ENCODE measurements at places on chromosomes 12 and 14.
A peak's percentile ranks its signal among the peaks of the same experiment; 100 is the strongest.

- no peak for DNase-seq
Measured at GRCh38 chr14:67951529-67952135, 132.1 kb downstream of the RAD51B start.

DNA sequence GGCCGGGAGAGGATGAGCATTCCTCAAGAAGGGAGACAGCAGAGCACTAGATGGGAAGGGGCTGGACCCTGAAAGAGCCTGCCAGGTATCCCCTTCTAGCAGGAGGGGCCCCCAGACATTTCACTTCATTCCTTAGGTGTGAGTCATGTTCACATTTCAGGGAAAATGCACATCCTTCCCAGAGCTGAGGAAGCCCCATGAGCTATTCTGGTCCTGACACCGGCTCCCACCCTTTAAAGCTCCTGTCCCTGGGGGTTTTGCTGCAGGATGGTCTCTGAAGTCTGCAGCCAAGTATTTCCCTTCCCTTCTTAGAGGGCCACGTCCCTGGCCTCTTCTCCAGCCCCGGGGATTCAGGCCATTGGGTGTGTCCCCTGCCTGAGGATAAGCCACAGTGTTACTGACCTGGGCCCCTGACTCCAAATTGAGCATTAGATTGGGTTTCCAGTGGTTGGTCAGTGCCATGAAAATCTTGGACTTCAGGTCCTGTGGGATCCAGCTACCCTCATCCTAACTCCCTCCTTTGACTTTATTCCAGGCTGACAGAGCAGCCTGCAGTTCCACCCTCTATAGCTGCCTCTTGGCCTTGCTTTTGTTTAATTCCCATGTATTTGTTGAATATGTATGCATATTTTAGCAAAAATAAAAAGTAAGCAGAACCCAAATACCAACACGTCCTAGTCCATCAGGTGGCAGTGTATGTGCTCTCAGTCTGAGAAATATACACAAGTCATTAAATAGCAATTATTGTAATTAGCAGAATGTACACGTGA lies 267.1 kb downstream of the CACNA1C start:
- DNase-seq = no peak

DNA sequence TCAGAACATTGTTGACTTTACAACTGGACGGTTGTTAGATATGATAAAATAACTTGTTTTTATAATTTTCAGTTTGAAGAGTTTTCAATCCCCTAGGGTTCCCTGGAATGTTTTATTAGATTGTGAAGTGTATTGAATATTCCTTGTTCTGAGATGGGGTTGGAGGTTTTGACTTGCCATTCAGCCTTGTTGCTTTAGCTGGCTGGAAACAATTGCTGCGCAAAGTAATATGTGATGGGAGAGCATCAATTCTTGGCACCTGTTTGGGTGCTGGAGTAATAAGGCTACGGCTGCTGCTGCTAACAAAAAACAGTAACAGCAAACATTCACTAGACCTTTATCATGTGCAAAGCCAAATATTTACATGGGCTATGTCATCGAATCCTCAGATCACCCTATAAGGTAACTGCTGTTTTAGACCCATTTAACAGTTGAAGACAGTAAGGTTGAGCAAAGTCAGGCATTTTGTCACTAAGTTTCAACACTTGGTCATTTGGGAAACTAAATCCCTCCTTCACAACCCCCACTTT lies 241.0 kb upstream of the TBX3 start:
- DNase-seq = no peak

DNA sequence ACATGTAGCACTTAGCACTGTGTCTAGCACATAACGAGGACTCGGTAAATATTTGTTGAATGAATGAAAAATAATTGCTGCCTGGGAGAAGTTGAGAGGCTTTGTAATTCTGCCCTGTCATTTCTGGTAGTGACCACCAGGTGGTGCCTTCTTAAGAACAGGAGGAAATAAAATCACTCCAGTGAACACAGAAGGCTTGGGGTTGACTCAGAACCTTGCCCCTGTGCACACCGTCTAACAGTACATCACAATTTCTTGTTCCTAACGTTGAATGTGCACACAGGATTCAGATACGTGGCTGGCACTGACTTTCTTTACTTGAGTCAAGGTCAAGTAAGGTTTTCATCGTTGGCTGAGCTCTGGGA lies 91.8 kb downstream of the RGS6 start:
- peak; percentile 49 for DNase-seq

DNA sequence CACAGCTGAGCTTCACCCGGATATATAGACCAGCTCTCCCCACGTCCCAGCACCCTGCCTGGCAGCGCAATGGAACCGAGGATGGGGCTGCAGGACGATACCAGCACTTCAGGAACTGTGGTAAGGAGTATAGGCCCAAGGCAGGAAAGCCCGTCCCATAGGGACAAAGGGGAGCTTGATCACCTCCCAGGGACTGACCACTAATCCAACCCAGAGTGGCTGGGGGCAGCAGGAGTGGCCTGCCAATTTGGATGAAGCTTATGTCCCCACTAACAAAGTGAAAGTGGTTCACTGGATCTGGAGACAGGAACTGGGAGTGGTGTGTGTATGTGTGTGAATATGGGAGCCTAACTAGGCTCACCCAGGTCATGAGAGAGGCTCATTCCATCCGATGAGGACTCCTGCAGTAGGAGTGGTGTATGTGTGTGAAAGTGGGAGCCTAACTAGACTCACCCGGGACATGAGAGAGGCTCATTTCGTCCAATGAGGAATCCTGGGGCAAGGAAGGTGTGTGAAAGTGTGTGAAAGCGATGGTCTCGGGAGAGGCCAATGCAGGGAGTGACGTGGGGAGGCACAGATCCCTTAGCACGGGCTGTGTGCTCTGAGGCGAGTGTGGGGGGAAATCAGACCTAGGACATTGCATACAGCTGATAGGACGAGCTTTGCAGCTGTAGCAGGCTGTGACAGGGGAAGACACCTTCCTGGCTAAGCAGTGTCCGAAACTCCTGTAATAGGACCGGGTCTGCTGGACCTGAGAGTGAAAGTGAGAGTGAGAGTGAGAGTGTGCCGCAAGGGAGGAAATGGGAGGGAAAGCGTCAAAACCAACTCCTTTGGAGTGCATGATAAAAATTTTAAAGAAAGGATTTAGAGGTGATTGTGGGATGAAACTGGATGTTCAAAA lies 25.7 kb downstream of the KLRK1 start:
- peak; percentile 53 for DNase-seq

- DNase-seq = peak; percentile 34
Measured at GRCh38 chr12:19855851-19856250, 416.6 kb downstream of the AEBP2 start.

DNA sequence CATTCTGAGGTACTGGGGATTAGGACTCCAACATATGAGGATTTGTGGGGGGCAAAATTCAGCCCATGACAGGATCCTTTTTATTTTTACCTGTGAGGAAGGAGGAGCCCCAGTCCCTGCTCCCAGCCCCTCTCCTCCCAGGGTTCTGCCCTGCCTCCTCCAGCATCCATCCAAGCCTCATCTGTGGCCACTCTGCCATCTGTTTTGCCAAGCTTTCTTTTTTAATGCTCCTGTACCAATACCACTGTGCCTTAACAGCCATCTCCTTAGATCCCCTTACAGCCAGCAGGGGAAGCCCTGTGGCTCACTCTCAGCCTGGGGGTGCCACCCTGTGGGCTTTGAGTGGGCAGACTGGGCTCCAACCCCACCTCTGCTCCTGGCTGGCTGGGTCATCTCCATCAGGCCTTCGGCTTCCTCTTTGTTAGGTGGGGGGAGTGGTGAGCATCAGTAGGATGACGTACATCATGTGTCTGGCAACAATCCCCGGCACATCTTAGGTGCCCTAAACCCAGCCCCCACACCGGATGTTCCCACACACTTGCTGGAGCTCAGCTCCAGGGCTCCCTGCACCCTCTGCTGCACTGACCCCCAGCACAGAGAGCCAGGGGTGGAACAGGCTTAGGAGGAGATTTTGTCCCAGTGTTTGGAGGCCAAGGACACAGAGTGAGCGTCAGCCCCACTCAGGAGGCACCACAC lies 40.2 kb downstream of the CYP46A1 start:
- DNase-seq = peak; percentile 17

- no peak for DNase-seq
Measured at GRCh38 chr14:68791078-68791901, 1.6 kb downstream of the ZFP36L1 start.

DNA sequence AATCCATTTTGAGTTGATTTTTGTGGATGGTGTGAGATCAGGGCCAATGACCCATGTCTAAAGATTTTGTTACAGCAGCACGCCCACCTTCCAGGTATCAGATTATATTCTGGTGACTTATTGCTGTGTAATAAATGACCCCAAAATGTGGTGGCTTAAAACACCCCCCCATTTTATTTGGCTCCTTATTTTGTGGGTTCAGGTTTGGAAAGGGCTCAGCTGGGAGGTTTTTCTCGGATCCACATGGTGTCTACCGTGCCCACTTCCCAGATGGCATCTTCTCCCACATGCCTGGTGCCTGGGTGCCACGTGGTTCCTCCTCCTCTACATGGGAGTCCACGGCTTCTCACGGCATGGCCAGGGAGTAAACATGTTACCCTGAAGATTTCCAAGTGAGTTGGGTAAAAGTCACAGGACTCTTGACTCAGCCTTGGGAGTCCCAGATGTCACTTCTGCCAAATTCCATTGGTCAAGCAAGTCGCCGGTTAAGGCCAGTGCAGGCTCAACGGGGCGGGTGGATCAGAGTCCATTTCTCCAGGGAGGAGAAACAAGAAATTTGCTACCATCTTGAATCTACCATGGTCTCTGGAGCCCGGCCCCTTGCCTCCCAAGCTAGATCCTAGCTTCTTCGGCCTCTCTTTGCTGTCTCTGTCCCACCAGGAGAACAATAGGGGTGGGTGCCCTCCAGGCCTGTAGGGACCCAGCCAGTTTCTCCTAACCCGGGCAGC lies 214.3 kb downstream of the KIF26A start:
- no peak for DNase-seq

DNA sequence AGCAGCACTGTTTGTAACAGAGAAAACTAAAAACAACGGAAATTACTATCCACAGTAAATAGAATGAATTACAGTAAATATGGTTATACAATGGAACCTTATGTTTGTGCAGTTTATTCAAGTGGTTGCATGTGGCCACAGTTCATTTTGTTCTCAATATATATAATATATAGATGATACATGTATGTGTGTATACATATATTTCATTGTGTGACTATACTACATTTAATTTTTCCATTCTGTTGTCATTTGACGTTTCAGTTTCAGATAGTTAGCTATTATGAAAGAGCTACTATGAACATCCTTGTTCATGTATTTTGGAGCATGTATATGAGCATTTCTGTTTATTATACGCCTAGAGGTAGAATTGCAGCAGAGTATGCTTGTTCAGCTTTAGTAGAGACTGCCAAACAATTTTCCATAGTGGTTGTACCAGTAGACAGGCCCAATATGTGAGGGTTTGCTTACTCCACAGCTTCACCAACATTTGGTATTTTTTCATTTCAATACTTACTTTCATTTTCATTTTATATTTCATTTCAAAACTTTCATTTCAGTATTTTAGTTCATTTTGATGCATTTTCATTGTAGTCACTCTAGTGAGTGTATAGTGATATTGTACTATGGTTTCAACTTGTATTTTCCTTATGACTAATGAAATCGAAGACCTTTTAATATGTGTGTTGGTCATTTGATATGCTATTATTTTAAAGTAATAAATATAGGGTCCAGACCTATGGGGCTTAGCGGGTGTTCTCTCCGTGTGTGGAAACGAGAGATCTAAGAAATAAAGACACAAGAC lies 141.5 kb upstream of the FGD4 start:
- no peak for DNase-seq

DNA sequence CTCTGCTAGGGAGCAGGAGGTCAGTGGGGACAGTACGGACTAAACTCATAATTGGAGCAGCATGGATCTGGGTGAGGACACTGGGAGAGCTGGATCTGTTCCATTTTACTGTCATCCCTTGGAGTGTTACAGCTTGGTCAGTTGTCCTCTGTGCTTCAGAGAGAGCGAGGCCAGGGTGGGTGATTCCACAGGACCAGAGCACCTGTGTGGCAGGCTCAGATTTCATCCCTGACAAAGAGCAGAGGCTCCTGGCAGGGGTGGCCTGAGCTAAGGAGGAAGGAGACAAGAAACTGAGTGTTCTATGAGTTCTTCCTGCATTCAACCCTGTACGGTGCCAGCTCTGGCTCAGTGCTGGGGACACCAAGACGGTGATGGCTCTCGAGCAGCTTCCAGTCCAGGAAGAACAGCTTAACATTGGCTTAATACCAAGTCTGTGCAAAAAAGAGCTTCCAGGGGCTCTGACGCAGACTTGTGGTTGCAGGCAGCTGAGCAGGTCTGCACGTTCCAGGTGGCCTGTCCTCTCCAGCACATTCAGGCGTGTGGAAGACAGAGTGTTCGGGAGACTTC lies 8.4 kb upstream of the PGF start:
- no peak for DNase-seq

DNA sequence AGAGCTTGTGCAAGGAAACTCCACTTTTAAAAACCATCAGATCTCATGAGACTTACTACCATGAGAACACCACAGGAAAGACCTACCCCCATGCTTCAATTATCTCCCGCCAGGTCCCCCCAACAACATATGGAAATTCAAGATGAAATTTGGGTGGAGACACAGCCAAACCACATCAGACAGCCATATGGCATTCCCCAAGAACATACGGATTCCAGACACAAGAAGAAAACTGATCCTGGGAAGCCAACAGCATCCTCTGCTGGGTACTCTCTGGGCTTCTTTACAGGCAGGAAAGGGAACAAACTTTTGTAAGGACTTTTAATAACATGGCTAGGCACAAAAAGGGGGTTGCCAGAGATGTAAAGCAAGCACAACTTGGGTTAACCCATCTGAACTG lies 127.2 kb downstream of the TMEM132C start:
- no peak for DNase-seq

GRCh38 chr14:59407246-59408010 lies 57.8 kb downstream of the GPR135 start:
- no peak for DNase-seq

GRCh38 chr14:73142216-73142615 lies 5.9 kb downstream of the PSEN1 start:
- DNase-seq = no peak

DNA sequence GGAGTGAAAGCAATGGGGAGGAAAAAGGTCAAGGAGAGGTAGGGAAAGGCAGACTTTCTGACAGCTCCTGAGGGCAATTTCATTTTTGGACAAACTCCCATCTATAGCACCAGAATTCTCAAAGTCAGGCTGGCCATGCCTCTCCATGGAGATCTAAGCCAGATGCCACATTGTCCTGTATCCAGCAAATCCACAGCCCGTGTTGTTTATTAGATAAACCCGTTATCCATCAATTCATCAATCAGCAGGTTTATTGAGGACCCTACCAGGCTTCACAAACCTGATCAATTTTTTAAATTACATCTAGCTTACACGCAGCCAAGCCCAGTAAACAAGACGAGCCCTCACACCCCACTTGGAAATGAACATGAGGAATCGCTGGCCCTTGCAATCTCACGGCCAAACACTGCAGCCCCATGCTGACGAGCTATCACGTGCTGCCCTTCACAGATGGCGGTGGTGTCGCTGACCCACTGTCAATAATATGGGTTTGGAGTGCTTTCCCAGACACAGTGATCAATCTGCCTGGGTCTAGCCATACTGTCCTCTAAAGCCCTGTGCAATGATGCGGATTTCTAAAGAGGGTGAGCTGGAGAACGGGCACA lies 332.9 kb downstream of the DPF3 start:
- no peak for DNase-seq
